ENCODE measurements at places on chromosomes 2 and 18.
A peak's percentile ranks its signal among the peaks of the same experiment; 100 is the strongest.

- no peak for DNase-seq
Measured at GRCh38 chr18:34913837-34914661, 127.2 kb upstream of the MAPRE2 start.

- no peak for DNase-seq
Measured at GRCh38 chr2:231306791-231307393, 88.6 kb upstream of the B3GNT7 start.

GRCh38 chr2:72118386-72118785 lies 29.3 kb downstream of the CYP26B1 start:
- no peak for DNase-seq

GRCh38 chr2:31188131-31188530 lies 29.2 kb downstream of the CAPN14 start:
- no peak for DNase-seq

- no peak for DNase-seq
Measured at GRCh38 chr2:192960945-192961344, 766.2 kb upstream of the TMEFF2 start.

- peak; percentile 55 for DNase-seq
Measured at GRCh38 chr2:64277101-64277849, 133.1 kb upstream of the PELI1 start.

GRCh38 chr2:11411768-11412448 lies 54.1 kb downstream of the E2F6 start:
- peak; percentile 27 for DNase-seq

DNA sequence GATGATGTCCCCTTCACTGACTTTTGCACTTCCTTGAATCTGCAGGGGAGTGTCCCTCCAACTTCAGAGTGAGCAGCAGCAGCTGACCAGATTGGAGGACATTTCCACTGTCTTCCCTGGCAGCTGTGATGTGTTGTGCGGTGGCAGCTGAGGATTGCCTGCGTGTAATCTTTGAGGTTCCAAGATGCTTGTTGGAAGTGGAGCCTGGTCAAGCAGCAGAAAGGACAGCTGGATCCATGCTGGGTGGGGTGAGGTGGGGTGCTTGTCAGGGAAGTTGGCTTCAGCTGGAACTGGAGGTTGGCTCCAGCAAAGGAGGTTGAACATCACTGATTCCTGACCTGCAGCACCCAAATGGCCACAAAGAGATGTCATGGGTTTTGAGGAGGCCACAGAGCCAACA lies 64.8 kb downstream of the ST3GAL5 start:
- no peak for DNase-seq

GRCh38 chr2:101081375-101081907 lies 69.7 kb downstream of the TBC1D8 start:
- DNase-seq = no peak

Measured in DMS153 (cell line).